GM23248 (cell line): ENCODE measurements at places on chromosomes 12 and 14.

DNA sequence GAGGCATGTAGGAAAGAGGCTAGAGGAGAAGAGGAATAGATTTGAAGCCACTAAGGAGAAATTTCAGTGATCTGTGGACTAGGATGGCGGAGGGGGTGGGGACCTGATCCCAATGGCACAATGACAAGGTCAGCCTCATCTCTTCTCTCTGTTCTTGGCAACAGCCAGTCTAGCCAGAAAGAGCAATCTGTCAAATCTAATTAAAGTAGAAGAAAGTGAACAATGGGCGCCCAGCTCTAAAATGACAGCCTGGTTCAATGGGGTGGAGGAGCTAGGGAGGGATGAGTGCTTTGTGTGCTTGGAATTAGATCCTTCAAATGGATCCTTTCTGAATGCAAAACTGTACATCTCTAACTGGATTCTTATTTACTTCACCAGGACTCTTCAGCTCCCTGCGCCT is 37.2 kb upstream of the TUBA1C start:
- DNase-seq: no peak

DNA sequence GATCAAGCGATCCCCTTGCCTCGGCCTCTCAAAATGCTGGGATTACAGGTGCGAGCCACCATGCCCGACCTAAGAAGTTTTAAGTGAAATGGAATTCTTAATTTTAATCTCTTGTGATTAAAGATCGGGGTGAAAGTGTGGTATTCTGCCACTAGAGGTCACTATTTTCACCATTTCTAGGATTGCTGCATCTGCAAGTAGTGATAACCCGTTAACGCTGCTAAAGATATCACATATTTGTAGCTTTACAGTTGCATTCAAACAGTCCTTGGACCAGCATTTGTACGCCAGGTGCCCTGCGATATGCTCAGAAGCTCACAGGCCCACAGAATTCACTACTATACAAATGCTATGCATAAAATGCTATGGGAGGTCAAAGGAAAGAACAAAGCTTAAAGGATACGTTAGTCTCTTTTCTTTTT is 19.3 kb downstream of the CCDC62 start:
- peak; percentile 63 for DNase-seq

GRCh38 chr14:34496679-34497513 is 34.9 kb upstream of the SPTSSA start:
- DNase-seq: peak; percentile 99

- no peak for DNase-seq
Measured at GRCh38 chr12:86264451-86265328, 8.5 kb upstream of the MGAT4C start.

GRCh38 chr14:77039285-77040058 is 11.0 kb upstream of the IRF2BPL start:
- peak; percentile 66 for DNase-seq

DNA sequence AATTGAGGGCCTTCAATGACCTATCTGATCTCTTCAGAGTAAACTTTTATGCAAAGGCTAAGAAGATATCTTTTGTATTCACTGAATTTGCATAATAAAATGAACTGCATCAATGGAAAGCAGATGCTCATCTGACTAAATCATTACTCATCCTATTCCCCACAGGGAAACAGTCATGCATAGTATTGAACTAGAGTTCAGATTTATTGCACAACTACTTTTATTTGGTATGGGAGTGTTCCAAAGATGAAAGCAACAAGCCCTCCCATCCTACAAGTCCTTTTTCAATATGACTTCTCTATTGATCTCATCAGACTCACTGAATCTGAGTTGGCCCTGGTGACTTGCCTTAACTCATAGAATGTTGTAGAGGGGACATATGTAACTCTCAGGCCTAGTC is 159.8 kb downstream of the KITLG start:
- DNase-seq: peak; percentile 94

DNA sequence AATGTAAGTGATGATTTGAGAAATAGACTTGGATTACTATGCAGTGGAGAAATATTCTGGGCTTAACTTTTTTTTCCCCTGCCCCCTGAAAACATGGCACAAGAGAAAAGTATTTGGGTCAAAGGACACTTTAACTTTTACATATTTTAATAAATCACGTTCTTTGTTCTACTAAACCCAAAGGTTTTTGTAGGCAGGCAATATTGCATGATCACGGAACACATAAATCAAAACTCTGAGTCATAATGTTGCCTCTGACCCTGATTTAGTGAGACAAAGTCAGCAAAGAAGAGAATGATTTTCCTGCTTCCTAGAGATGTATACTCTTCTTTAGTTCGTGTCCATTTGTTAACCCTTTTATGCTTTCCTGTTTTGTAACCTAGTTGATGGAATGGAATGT is 38.0 kb downstream of the ABCD2 start:
- no peak for DNase-seq

- no peak for DNase-seq
Measured at GRCh38 chr14:99541677-99542470, 60.7 kb downstream of the CCNK start.

GRCh38 chr14:36516719-36517241 is 3.3 kb downstream of the NKX2-1 start:
- DNase-seq: no peak

DNA sequence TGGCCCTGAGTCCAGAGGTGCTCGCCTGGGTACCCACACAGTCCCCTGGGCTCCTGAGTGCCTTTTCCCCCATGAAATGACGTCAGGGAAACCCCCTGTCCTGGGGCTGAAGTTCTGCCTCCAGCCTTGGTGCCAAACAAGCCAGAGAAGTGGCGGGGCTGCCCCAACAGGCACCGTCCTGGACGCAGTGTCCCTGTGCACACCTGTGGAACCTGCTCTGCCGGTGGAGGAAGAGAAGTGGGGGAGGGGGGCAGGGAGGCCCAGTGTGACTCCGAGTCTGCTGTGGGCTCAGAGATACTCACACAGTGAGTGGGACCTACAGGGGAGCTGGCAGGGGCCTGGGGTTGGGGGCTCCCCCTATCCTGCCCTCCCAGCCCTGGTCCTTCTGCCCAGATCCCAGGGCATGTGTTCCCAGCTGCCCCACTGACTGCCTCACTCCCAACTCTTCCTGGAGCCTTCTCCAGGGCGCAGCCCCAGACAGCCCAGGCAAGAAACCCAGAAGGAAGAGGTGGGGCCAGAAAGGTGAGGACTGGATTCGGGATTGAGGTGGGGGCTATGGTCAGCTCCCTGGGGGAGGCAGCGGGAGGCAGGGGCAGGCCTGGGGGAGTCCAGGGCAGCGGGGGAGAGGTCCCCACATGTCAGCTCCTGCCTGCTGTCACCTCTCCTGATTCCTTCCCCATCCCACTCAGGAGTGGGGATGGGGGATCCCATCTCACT is 24.7 kb downstream of the CCDC85C start:
- DNase-seq: no peak

DNA sequence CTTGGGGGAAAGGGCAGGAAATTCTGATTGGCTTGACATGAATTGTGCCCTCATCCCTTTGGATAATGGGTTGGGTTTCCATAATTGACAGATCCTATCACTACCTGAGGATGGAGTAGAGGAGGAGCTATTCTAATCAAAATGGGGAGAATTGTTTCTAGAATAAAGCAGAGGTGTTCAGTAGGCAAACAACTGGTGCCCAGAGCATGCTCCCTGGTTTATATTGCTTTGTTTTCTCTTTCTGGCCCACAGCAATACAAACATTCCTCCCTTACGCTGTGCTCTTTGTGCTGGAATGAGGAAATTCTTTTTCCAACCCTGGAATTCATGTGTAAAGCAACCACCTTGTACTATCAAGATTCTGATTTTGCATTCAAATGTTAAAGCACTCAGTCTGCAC is 147.4 kb downstream of the RASSF9 start:
- no peak for DNase-seq

GRCh38 chr14:100903134-100903468 is 421 bp downstream of the RTL1 start:
- DNase-seq: no peak

- no peak for DNase-seq
Measured at GRCh38 chr14:97137705-97138104, 340.5 kb downstream of the VRK1 start.

GRCh38 chr12:48934312-48934706 is 9.0 kb upstream of the FKBP11 start:
- DNase-seq: no peak

GRCh38 chr14:81435391-81436295 is 35.5 kb upstream of the STON2 start:
- DNase-seq: peak; percentile 50
